Psoas muscle (tissue), 8 donors: ENCODE measurements at places on chromosomes 2 and 18. TPM values are rescaled to one million over a fixed set of nuclear protein-coding genes. Genes with fewer than 3 reads are reported as not detected.
A peak's percentile ranks its signal among the peaks of the same experiment; 100 is the strongest.

- no peak for DNase-seq
Measured at GRCh38 chr2:145323512-145323911, 803.6 kb upstream of the ZEB2 start.

- no peak for DNase-seq
Measured at GRCh38 chr2:168207851-168208250, 39.5 kb downstream of the STK39 start.

- no peak for DNase-seq
Measured at GRCh38 chr18:60292186-60292585, 80.4 kb downstream of the MC4R start.

- no peak for DNase-seq
Measured at GRCh38 chr18:5380586-5380985, 85.1 kb upstream of the ZBTB14 start.

GRCh38 chr2:1656961-1657841, 87.1 kb downstream of the PXDN start:
- DNase-seq = no peak

- DNase-seq = no peak
Measured at GRCh38 chr18:29311580-29311979, 1134.7 kb upstream of the CDH2 start.

GRCh38 chr2:155310589-155310988, 612.1 kb downstream of the KCNJ3 start:
- no peak for DNase-seq

DNA sequence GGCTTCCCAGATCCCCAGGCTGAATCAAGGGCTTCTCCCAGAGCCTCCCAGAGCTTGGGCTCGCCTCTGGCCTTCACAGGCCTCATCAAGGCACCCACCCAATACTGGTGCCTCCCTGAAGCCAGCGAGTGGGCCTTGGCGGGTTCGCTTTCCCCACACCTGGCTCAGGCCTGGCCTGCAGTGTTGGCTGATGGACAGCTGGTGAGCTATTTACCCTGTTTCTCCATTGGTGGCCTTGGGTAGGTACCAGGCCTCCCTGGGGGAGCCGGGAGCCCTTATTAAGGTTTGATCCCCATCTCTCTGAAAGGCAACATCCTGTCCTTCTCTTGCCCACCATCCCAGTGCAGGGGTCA, 18.2 kb upstream of the DUSP2 start:
- DNase-seq = no peak

DNA sequence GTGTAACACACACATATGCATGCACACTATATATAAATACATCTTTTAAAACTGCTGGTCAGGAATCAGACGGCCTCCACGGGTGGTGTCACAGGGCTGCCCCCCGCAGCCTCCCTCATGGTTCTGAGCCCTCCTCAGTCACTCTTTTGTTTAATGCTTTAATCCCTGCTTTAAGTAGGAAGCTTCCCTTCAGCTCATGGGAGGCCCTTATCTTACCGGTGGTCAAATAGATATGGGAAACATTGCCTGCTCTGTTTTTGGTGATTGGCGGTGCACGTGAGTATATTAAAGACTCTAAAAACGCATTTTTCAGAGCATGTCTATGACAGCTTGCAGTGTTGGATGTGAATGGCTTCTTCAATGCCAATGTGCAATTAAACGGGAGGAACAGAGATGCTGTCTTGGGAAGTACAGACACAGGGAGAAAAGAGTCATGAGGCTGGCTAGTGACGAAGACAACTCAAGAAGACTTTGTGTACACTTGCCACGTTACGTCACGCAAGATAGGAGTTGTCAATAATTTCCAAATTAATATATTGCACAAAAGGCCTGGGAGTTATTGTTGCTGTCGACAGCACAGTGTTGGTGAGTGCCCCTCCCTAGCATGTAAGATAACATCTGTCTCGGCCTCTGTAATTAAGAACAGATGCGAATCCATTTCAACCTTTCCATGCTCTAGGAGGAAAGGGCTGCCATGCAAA, 23.3 kb downstream of the GNLY start:
- peak; percentile 22 for DNase-seq

GRCh38 chr2:168568476-168569267, 112.6 kb downstream of the CERS6 start:
- DNase-seq = no peak

GRCh38 chr2:190529486-190530247, 4.9 kb downstream of the NEMP2 start:
- no peak for DNase-seq

The REG3A gene
- 0.53 TPM for polyA plus RNA-seq

The IL18RAP gene
- 0.04 TPM for polyA plus RNA-seq

The MC2R gene
- polyA plus RNA-seq = not detected
